ENCODE measurements at places on chromosomes 5 and 9.
A peak's percentile ranks its signal among the peaks of the same experiment; 100 is the strongest.

DNA sequence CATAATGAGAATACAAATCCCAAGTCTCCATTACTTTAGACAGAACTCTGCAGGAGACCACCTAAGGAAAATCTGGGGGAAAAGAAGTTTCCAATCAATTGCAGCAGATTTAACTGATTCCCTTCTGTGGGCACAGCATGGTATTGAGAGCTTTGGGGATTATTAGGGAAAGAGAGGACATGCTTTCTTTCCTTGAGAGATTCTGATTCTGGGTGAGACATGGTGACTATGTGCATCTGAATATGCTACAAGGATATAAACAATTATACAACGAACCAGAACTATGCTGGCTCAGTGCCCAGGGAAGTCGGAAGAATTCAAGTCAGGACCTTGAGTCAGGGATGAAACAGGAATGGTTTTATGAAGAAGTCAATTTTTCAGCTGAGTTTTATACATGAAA is 183.7 kb downstream of the PDE4D start:
- DNase-seq = no peak

DNA sequence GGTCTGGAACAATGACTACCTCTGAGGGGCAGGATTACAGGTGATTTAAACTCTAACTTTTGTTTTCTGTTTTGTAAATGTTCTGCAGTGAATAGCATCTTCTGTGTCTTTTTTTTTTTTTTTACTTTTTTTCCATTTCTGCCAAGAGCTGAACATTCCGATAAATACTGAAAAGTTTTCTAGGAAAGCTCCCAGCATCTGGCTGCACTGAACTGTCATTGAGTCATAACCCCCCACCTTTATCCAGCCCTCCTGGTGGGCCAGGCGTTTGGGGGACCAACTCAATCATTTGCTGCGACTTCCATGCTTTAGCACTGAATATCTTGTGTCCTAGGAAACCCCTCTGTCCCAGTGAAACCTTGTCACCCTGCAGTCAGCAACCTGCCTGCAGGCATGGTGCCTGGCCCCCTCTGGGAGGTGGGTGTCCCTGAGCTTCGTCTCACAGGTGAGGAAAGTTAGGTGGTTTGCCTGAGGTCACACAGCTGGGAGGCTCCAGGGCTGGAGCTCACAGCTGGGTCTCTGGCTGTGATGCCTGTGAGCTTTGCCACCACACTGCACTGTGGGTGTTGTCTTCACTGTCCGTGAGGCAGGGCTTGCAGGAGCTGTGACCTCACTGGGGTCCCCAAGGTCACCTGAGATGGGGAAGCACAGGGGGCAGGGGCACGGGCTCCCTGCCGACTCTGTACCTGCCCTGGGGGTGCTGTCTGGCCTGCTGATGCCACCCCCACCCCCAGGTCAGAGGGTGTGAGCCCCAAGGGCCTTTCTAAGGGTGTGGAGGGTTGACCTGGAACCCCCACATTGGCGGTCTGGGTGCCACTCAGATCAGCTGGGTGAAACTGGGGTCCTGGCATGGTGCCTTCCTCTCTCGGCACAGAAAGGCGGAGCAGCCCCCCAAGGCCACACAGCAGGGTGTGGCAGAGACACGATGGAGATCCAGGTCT is 14.1 kb downstream of the PLPP7 start:
- no peak for DNase-seq

GRCh38 chr9:109422641-109423040 is 75.5 kb downstream of the PTPN3 start:
- no peak for DNase-seq

DNA sequence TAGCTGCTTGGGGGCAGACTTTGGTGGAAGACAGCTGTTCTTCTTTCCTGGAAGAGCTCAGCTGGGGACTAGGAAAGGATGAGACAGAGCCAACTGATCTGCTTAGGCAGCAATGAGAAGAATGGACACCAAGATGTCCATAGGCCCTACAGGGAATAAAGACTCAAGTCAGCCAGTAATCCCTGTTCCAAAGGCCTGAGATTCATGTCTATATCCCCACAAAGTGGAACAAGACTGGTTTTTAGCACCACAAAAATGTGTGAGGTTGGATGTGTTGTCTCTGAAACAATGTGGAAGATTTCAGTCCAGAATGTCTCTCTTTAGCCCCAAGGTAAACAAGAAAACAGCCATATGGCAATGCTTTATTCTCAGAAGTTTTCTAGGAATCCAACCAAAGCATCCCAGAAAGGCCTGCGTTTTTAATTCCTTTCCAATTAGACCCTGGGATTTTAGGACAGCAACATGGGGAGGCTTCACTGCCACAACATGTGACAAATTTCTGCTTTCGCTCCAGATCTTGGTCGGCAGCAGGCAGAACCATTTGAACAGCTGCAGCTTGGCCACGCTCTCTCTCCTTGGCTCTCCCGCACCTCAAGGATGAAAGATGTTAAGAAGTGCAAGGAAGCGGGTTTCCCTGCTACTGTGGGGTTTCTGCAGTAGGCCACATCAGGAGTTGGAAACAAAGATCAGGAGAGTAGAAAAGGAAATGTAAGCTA is 245.1 kb downstream of the FSTL4 start:
- no peak for DNase-seq

- DNase-seq = no peak
These were observed 113.4 kb upstream of the CNTLN start for GRCh38 chr9:17021387-17021970.

GRCh38 chr5:151208481-151208914 is 15.4 kb downstream of the CCDC69 start:
- no peak for DNase-seq

- no peak for DNase-seq
These were observed 17.2 kb upstream of the THG1L start for GRCh38 chr5:157713830-157714595.

GRCh38 chr9:91736311-91736710 is 213.7 kb downstream of the ROR2 start:
- no peak for DNase-seq

- no peak for DNase-seq
These were observed 2.2 kb downstream of the ABHD17B start for GRCh38 chr9:71908825-71909224.

DNA sequence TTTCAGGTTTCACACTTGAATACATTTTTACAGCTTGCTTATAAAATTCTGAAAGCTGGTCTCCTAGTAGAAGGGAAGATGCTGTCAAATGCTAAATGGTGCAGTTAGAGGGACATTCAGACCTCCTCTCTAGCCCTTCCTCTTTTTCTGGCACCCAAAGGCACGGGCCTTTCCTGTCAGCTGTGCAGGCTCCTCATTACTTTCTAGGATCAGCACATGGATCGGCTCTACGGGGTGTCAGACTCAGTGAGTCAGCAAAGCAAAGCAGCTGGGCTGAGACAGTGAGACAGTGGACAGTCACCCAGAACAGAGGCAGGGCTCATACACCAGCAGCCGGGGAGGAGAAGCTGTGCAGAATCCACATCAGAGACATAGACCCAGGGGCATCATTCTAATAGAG is 80.0 kb upstream of the TNC start:
- DNase-seq = no peak

DNA sequence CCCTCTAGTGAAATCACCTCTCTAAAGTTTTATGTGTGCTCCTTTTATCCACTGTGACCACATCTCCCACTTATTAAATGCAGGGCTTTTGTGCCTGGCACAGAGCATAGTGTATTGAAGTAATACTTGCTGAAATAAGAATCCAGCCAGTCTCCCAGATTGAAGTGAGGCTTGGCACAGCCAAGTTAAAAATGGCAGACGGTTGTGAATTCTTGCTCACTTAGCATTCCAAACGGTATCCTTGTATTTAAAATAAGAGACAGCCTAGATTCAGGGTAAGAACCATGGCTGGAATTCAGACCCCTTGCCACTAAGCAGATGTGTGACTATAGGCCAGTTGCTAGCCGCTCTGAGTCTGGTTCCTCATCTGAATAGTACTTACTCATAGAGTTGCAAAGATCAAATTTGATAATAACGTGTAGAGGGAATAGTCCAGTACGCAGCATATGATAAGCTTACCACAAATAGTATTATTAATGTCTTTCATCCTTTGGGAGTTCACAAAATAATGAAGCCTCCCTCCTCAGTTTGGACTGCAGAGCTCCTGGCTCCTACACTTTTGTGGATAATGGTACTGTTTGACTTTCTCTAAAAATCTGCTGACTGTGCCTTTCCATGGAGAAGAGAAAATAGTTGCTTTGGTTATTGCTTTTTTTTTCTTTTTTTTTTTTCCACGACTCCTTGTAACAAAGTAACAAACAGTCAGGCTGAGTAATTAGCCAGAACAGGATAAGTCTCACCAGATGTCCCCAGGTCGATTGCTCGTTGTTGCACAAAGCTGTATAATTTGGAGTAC is 51.5 kb downstream of the FGF1 start:
- DNase-seq = no peak

- peak; percentile 43 for DNase-seq
These were observed 3.3 kb upstream of the TMEM141 start for GRCh38 chr9:136787690-136788400.

DNA sequence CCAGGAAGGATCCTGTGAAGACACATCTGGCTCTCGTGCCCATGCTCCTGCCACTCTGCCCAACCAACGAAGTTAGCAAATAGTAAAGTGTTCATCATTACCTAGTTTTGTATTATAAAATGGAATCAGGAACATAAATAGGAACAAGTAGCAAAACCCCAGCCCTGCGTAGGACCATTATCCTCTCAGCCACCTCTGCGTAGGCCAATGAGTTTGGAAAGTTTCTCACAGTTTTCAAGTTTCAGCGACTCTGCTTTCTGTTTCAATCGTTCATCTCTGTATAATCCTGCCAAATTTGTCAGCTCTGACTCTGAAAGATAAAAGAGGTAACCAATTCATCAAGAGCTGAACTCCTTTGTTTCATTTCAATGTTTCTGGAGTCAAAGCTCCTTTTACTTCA is 10.1 kb upstream of the SPATA24 start:
- DNase-seq = no peak

DNA sequence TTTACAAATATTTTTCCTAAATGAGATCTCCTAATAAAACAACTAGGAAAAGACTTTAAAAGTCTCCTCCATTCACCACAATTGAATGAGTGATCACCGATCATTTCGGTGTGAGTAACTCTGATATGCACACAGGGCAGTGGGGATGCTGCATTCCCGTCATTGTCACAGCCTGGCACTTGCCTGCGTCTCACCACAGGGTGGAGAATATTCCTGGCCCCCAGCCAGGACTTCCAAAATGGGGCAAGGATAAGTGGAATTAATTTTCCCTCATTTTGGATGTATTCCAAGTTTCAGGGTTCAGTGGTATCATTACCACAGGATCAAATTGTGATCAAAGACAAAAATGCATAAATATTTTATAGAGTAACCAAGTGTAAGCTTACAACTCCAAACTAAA is 107.1 kb downstream of the CTNND2 start:
- DNase-seq = no peak

- no peak for DNase-seq
These were observed 23.0 kb downstream of the AMBP start for GRCh38 chr9:114055061-114055460.

- no peak for DNase-seq
These were observed 548.3 kb downstream of the SEMA5A start for GRCh38 chr5:8997542-8998070.

DNA sequence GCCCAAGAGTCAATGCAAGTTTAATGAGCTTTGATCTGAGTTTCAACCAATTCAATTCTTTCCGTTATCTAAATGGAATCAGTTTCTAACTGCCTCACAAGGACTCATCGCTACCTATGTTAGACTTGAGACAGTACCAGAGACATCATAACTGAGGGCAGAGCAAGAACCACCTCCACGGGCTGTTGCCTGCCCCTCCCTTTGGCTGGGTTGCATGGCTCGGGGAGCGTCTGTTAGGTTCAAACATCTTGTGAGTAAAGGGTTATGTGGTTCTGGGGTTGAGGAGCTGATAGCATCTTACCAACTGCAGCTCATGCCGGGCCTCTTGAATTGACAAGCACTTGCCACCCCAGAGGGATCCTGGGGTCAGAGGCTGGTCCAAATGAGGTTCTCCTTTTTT is 457.9 kb downstream of the ENC1 start:
- no peak for DNase-seq

DNA sequence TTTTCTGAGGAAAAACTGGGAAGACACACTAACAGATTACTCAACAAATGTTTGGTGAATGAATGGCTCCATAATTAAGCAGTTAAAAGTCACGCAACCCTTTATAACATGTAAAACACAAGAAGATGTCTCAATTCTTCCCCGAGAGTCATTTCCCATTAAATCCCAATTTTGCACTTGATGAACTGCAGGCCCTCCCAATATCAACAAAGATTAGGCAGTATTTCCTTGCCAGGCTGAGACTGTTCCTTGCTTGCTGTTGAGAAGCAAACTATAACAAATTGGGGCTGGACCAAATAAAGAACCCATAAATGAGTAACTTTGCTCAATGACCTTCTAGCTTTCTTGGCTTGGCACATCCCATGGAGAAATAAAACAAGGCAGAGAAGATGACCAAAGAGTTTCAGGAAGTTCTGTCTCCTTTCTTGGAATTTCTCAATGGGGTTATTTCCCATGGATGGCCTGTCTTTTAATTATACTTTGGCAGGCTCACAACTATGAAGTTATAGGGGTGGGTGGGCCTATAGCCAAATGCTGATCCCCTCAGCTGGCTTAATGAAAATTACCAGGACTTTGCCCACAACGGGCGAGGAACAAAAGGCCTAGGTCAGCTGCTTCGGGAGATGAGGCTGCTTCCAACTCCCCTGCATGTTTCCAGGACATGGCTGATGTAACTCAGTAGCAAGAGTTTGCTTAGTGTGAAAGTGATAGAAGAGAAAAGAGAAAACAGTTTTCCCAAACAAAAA is 243.1 kb upstream of the RFX3 start:
- DNase-seq = no peak

GRCh38 chr9:3708751-3709150 is 182.9 kb upstream of the RFX3 start:
- no peak for DNase-seq

- DNase-seq = no peak
These were observed 219.6 kb downstream of the DENND1A start for GRCh38 chr9:123710299-123710698.

- no peak for DNase-seq
These were observed 159.8 kb upstream of the CCDC152 start for GRCh38 chr5:42596817-42597216.

DNA sequence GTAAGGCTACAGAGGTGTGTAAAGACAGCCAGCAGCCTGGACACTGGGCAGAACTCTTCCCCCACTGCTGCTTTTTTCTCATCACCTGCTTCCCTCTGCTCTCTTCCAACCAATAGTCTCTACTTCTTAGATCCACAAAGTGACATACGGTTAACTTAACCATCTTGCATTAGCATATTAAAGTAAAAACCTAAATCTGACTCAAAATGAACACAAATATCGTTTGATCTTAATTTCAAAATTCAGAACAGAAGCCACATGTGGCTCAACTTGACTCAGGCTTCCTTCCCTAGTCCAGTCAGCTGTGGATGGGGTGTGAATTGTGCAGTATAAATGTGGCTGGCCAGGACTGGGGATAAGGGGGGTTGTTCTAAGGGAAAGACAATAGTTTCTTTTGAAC is 114.3 kb downstream of the STARD4 start:
- DNase-seq = no peak

- no peak for DNase-seq
These were observed 159.4 kb upstream of the NR3C1 start for GRCh38 chr5:143562935-143563334.

GRCh38 chr9:137611623-137612609 is 6.4 kb downstream of the ARRDC1 start:
- no peak for DNase-seq
